Activated CD4-positive, alpha-beta T cell treated with anti-CD3 and anti-CD28 coated beads for 24 hours (primary cell): ENCODE measurements at places on chromosomes 2 and 18.

- no peak for DNase-seq
These were observed 85.6 kb downstream of the IKZF2 start for GRCh38 chr2:213065583-213066442.

DNA sequence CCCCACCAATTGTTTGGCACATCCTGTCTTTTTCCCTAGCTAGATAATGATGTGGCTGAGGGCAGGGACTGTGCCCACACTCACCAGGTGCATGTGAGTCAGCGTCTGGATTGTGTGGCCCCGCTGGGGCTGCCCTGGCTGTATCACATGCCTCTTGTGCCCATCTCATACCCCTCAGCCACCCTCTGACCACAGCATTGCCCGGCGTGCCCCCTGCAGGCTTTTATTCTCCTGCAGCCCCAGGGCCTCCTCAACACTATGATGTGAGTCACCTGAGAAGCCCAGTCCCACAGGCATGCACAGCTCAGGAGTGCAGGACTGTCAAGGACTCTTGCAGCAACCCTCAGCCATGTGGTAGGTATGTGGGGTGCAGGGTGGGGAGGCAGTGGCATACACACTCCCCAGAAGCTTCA lies 14.8 kb upstream of the STEAP3 start:
- no peak for DNase-seq

DNA sequence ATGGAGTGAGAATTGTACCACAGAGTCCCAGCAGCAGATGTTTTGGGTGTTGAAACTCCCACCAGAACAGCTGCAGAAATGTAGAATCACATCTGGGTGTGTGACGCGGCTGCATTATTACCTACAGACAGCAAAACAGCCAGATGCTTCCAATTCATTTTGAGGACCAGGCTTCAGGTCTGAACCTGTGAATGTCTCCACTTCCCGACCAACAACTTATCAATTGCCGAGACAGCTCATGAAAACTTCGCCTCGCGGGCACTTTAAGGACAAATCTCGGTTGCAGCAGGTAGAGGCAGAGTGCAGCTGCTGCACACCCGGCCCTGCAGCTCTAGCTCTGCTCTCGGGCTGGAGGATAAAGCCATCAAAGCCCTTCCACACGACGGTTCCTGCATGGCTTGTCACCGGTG lies 202.0 kb downstream of the HRH4 start:
- DNase-seq = no peak

GRCh38 chr2:24970483-24971285 lies 1.1 kb downstream of the DNAJC27 start:
- no peak for DNase-seq

DNA sequence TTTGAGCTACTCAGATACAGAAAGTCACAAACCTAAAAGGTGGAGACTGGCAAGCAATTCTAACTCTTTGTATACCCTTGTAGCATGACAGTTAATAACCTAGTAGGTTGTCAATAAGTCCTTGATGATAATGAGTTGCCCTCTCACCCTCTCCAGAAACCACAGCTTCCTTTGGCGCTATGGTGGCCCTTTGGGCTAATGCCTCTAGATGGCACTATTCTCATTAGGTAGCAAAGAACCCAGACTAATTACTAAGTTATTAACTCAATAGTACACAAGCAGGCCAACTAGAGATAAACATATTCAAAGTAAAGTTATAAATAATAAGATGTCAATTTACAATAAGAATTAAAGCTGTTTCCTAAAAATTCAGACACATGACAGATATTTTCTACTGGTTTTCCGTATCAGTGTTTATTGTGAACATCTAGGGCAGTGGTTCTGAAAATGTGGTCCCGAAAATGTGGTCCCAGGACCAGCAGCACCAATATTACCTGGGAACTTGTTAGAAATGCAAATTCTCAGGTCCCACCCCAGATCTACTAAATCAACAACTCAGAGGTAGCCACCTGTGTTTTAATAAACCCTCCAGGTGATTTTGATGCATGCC lies 41.1 kb downstream of the LDAH start:
- DNase-seq = no peak

DNA sequence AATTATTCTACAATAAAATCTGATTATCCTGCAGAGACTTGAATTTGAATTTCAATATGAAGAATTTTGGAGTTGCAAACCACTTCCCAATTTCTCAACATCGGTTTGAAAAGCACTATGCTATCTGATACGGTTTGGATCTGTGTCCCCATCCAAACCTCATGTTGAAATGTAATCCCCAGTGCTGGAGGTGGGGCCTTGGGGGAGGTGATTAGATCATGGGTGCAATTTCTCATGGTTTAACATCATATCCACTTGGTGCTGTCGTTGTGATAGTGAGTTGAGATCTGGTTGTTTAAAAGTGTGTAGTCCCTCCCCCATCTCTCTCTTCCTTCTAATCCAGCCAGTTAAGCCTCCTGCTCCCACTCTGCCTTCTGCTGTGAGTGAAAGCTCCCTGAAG lies 205.7 kb downstream of the NBAS start:
- DNase-seq = no peak

DNA sequence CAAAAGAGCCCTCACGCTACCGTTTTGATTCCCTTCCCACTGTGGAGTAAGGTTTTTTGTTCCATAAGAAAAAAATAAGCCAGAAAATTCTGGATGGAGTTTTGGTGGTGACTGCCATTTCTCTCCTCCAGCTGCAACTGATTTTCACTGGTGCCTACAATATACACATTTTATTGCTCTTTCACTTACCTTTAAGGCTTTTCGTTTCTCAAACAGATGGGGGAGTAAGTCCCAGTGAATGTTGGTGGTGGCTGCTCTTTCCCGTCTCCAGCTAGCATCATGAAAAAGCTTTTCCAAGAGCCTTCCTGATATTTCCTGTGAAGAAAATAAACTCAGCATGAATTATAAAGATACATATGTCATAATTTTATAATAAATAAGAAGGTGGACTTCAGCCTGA lies 932.5 kb upstream of the PIK3C3 start:
- no peak for DNase-seq

- DNase-seq = no peak
These were observed 461.7 kb downstream of the STK39 start for GRCh38 chr2:167785606-167786216.

GRCh38 chr2:123993728-123994323 lies 31.3 kb upstream of the CNTNAP5 start:
- DNase-seq = no peak

- no peak for DNase-seq
These were observed 399.6 kb upstream of the DSEL start for GRCh38 chr18:67916097-67916496.

DNA sequence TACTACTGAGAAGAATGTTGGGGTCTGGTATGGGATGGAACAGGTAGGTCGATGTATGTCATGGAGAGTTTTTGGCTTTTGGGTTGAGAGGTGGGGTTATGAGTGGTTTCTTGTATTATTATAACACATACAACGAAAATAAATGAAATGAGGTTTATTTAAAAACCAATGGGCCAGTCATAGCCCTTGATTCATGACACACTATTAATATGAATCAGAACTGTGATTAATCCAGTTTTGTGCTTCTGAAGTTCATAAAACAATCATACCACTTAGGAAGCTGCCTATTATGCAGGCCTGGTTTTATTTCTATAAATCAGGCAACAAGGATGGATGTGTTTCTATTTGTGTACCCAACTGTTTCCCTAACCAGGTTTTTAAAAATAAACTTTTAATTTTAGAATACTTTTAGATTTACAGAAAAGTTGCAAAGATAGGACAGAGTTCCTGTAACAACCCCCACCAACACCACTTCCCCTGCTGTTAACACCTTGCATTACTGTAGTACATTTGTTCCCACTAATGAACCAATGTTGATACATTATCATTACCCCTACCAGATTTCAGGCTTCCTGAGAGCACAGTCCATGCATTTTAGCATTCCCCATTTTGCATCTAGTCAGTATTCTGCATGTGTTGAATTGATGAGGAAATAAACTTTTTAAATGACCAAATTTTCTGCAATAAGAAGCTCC lies 37.5 kb upstream of the NCOA1 start:
- DNase-seq = no peak

DNA sequence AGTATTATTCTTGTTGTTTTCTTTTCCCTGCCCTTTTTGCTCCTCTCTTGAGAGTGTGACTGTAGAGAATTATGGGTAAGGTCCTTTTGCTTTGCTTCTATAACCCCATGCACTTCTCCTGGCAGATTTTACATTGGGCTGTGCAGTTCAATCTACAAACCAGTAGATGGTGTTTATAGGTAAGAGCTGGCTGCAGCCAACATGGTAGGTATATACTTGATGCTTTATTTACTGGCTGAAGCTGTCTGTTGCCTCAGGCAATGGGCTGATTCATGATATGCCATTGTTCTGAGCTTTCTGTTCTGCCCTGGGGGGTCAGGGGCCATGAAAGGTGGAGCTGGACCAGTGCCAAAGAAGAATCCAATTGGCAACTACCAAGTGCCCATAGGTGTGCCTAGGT lies 48.3 kb upstream of the MYL1 start:
- DNase-seq = no peak

DNA sequence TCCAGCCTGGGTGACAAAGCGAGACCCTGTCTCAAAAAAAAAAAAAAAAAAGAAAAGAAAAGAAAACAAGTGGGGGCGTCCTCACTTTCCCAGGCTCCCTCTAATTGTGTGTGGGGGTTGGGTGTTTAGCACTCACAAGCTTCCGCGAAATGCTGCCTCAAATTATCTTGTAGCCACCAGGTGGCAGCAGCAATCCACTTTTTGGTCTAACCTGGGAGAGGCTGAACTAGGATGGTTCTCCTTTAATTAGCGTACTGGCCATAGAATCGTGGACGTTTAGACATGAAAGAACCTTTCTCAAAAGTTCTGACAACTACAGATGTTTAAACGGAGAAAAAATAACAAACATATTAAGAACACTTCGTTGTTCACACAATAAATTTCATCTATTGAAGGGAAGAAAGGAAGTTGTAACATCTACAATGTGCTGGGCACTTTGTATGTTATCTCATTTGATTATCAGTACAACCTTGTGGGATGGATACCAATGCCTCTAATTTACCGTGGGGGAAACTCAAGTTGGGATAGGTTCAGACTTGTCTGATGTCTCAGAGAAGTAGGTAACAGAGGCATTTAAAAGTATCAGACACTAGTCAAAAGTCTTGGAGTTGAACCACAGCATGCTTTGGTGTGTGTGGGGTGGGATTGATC lies 122.7 kb upstream of the NABP1 start:
- peak; percentile 81 for DNase-seq

GRCh38 chr2:17792515-17792914 lies 23.7 kb upstream of the MSGN1 start:
- DNase-seq = no peak

DNA sequence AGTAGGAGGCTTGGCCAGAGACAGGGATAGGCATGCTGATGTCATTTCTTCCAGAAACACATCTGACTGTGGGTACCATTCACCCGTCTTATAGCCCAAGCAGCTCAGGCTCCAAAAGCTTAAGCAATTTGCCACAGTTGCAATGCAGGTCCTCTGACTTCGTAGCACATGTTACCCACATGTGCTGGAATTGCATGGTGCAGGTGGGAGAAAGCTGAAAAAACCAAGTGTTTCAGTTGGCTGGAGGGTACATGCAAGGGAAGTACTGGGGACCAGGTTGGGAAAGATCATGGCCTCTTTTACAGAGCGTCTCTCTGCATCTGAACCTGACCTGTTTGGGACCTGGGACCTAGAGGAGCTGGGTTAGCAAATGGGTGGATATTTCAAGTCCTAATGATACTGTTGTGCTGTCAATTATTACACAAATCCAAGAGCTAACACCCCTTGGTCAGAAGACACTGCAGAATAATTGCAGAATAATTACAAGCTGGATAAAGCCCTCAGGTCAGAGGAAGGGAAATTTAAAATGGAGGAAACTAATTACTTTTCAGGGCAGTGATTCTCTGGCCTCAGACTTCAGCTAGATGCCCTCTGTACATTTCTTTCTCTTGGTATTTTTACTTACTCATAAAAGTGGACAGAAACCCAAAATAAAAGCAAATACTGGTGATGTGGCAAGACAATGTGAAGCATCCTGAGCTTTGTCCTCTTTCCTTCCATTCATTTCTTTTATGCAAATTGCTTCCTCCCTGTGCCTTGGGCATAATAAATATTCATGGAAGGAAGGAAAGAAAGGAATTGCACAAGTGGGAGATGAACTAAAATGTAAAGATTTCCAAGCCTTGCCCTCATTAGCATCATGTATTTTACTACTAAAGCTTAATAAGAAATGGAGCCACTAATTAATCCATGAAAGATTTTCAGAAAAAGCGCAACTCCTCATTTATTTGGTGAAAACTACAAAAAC lies 45.6 kb upstream of the TTC39C start:
- no peak for DNase-seq

DNA sequence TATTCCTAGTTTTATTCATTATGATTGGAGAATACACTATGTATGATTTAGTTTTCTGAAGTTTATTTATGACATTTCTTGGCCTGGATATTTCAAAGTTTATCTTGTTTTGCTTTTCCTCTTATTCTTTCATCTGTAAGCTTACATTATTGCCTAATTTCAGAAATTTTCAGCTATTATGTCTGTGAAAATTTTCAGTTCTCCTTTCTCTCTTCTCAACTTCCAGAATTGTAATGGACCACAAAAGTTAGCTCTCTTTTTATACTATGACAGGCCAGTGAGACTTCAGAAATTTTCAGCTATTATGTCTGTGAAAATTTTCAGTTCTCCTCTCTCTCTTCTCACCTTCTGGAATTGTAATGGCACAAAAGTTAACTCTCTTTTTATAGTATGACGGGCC lies 97.2 kb upstream of the SCN7A start:
- DNase-seq = no peak

DNA sequence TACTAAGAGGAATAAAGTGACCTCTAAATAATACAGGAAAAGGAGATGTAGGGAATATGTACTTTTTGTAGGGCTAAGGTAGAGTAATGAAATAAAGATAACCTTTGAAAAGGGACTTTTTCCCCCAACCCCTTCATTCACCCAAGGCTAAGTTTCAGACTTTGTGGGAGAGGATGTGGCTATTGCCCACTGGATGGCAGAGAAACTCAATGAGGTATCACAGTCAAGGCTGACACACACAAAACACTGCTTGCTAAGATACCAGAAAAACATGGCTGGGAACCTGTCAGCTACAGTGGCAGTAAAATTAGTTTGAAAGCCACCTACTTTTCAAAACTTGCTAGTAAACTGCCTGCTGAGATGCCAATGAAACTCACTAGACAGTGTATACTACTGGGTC lies 158.8 kb upstream of the WDSUB1 start:
- DNase-seq = no peak

DNA sequence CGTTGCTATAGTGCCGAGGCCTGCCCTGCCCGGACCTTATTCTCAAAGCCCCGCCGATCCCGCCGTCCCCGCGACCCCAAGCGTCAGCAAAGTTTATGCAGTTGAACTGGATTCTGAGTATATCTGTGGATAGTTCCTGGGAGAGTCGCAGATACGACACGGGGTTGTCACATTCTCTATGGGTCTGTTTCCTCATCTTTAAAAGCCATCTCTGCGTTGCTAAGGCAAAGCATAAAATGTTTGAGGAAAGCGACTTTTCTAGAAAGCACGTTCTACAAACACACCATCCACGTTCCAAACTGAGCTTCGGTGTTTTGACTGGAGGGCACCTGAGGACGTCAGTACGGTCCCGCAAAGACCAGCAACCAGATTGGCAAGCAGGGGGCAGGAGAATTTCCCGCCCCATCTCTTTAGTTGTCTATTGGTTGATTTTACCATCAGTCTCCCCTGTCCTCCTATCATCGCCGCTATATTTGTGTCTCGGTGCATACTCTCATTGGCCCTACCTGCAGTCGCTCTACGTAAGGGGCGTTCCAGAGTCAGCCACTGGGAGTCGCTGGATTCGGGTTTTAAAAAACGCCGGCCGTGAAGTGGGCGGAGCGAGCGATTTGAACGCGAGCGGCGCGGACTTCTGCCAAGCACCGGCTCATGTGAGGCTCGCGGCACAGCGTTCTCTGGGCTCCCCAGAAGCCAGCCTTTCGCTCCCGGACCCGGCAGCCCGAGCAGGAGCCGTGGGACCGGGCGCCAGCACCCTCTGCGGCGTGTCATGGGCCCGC lies at the start of gene CENPA:
Gene CENPA (plus strand): TSS at position 626 of the 776 bp plus-strand sequence. CDS start 141 bp downstream, at position 767.
- peak; percentile 92 for DNase-seq
